Activated CD8-positive, alpha-beta memory T cell treated with anti-CD3 and anti-CD28 coated beads for 1 hour (primary cell): ENCODE measurements at places on chromosomes 1 and 21.

DNA sequence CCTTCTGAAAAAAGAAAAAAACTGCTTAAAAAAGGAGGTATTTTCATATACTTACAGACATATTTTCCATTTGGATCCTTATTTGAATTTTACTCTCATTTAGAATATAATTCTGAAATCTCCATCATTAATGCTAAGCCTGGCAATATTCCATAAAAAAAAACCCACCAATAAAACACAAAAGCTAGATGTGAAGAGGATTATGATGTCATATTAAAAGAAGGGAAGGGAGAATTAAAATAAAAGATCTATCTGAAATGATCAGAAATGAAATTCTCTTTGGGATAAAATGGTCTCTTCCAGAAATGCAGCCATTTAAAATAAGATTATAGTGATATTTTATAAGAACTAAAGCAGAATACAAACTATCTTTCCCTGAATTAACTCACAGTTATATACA is 206.7 kb upstream of the CAMK1G start:
- no peak for DNase-seq

DNA sequence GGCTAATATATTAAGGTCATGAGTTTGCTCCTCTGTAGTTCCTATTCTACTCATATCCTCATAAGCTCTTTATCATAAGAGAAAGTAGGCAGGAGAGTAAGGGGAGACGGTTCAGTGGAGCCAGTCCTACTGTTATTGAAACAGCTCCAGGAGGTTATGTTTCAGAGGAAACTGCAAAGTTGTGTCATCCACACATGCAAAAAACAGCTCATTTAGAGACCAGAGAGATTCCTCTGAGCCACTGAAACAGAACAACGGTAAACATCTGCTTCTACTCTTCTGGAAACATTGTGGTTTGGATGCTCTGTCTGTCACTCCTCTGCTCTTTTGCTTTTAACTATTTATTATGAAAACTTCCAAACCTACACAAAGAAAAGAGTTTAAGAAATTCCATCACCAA is 66.3 kb upstream of the PPP2R5A start:
- no peak for DNase-seq

GRCh38 chr1:221751226-221751887 is 9.5 kb upstream of the DUSP10 start:
- DNase-seq, result no peak

DNA sequence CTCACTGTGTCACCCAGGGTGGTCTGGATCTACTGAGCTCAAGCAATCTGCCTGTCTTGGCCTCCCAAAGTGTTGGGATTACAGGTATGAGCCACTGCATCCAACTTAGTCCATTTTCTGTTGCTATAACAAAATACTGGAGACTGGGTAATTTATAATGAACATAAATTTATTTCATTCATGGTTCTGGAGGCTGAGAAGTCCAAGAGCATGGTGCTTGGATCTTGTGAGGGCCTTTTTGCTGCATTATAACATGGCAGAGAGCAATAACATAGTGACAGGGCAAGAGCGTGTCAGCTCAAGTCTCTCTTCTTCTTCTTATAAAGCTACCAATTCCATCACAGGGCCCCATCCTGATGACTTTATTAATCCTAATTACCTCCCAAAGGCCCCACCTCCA is 3.6 kb upstream of the KIF2C start:
- DNase-seq, result no peak

DNA sequence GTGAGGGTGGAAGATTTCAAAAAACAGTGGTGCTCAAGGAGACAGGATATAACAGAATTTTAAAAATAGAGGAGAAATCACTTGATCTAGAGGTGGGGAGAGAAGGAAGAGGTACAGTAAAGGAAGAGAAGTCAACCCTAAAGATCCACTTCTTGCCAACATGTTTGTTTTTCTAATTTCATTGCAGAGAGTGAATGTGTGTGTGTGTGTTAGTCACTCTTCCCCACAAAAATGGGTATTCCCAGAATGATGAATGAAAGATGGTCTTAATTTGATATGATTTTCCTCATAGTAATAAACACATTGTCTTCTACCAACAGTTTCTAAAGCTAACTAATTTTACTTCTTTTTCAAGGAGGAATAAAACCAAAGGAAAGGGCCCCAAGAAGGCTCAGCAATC is 74.2 kb upstream of the NGF start:
- no peak for DNase-seq

- no peak for DNase-seq
Observed at GRCh38 chr1:228159008-228159665, 6.5 kb upstream of the IBA57 start.

GRCh38 chr1:116945421-116945820 is 35.7 kb downstream of the PTGFRN start:
- no peak for DNase-seq

GRCh38 chr1:116243333-116244054 is 129.6 kb upstream of the ATP1A1 start:
- DNase-seq, result no peak

GRCh38 chr1:175413367-175413766 is 220.8 kb upstream of the KIAA0040 start:
- no peak for DNase-seq

- DNase-seq, result no peak
Observed at GRCh38 chr1:229238674-229239415, 32.1 kb upstream of the RAB4A start.

DNA sequence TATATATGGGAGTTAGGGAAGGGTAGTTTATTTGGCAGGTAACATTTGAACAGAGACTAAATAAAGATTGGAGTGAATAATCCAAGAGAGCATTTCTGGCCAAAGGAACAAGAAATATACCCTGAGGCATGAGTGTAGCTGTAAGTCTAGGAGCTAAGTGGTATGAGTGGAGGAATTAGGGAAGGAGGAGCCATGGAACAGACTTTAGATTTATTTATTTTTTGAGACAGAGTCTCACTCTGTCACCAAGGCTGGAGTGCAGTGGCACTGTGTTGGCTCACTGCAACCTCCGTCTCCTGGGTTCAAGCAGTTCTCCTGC is 18.4 kb downstream of the CAPZA1 start:
- DNase-seq, result no peak

- DNase-seq, result no peak
Observed at GRCh38 chr1:201141418-201141817, 12.9 kb downstream of the TMEM9 start.
